Fibroblast of lung (primary cell): ENCODE measurements at places on chromosomes 12 and 14. TPM values are rescaled to one million over a fixed set of nuclear protein-coding genes. Genes with fewer than 3 reads are reported as not detected.

DNA sequence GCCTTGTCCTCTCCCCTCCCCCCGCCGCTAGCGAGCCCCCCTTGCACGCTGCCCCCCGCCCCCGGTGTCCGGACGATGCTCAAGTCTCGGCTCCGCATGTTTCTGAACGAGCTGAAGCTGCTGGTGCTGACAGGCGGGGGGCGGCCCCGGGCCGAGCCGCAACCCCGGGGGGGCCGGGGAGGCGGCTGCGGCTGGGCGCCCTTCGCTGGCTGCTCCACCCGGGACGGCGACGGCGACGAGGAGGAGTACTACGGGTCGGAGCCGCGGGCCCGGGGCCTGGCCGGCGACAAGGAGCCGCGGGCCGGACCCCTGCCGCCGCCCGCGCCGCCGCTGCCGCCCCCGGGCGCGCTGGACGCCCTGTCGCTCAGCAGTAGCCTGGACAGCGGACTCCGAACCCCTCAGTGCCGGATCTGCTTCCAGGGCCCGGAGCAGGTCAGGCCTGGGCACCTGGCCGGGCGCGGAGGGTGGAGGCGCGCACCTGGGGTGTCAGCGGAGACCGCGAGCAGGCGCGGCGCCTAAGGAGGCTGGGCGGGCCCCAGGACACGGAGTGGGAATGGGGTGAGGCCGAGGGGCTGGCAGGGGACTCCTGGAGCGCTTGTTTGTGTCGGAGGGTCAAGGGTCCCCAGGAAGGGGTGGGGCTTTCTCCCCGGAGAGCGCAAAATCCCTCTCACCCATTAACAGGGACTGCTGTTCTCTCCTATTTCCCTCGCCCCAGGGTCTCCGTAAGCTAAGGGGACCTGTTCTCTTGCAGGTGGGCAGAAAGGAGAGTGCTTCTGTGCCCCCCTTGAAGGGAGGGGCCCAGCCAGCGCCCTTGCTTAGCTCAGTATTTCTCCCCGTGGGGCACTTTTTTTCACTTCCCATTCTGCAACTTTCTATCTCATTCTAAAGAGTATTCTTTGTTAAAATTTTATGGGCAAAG is 810 bp downstream of the MARCHF9 start:
- H3K27ac ChIP-seq, result no peak overlapping the region
- peaks cover 4% of the 10 kb centered on the region for H3K4me1 ChIP-seq
- peaks cover 13% of the 10 kb centered on the region for H3K27me3 ChIP-seq
- H3K4me3 ChIP-seq, result peak overlapping the region; percentile 41
- DNase-seq, result no peak
- H3K36me3 ChIP-seq, result peaks cover 1% of the 10 kb centered on the region

The GDF3 gene
- polyA plus RNA-seq, result not detected in 2 replicates

- DNase-seq, result no peak
- H3K4me3 ChIP-seq, result no peak overlapping the region
- H3K27me3 ChIP-seq, result no peaks in the 10 kb centered on the region
- H3K27ac ChIP-seq, result no peak overlapping the region
These were observed 19.6 kb downstream of the EPS8 start for GRCh38 chr12:15769586-15769985.

- DNase-seq, result no peak
- H3K4me3 ChIP-seq, result no peak overlapping the region
- no peaks in the 10 kb centered on the region for H3K36me3 ChIP-seq
- H3K27ac ChIP-seq, result no peak overlapping the region
- H3K4me1 ChIP-seq, result peaks cover 3% of the 10 kb centered on the region
These were observed 7.0 kb downstream of the ERP27 start for GRCh38 chr12:14931359-14931758.

DNA sequence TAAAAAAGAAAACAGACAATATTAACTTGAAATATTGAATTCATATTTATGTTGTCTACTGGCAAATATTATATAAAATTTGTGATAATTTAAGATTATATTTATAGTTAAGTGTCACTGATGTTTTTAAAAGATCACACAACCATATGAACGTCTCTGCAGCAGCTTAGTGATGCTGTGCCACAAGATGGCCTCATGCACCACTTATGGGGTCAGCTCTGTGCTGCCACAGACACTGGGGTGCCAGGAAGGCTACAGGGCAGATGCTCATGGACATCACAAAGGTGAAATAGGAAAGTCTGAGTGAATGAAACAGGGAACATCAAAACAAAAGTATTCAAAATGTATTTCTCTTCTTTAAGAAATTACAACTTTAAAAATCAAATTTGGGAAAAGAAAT is 13.1 kb downstream of the ATXN3 start:
- H3K36me3 ChIP-seq, result no peaks in the 10 kb centered on the region
- no peak overlapping the region for H3K4me3 ChIP-seq
- H3K27ac ChIP-seq, result no peak overlapping the region
- H3K27me3 ChIP-seq, result no peaks in the 10 kb centered on the region
- DNase-seq, result no peak

The DIO3 gene
- not detected in 2 replicates for polyA plus RNA-seq

The SLC22A17 gene
- polyA plus RNA-seq, result 3.9 and 7.9 TPM in 2 replicates

DNA sequence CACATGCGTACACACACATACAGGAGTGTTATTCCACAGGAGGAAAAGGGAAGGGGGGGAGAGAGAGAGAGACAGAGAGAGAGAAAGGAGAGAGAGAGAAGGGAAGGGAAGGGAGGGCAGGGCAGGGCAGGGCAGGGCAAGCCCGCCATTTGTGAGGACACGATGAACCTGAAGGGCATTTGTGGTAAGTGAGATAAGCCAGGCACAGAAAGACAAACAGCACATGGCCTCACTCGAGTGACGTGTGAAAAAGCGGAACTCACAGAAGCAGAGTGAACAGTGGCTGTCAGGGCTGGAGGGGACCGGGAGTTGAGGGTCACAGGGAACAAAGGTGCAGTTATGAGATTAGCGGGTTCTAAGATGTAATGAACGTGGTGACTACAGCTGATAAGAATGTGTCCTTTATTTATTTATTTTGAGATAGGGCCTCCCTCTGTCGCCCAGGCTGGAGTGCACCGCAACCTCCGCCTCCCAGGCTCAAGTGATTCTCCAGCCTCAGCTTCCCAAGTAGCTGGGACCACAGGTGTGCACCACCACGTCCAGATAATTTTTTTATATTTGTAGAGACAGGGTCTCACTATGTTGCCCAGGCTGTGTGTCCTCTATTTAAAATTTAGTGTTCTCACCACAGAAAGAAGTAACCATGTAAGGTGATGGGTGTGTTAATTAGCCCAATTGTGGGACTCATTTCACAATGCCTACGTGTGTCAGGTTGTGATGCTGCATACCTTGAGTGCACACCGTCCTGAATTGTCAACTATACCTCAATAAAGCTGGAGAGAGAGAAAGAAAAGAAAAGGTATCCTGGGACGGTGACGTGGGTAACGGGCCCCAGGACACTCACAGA is 18.7 kb upstream of the FBRSL1 start:
- H3K27me3 ChIP-seq, result no peaks in the 10 kb centered on the region
- no peaks in the 10 kb centered on the region for H3K36me3 ChIP-seq
- no peaks in the 10 kb centered on the region for H3K4me1 ChIP-seq
- no peak overlapping the region for H3K4me3 ChIP-seq
- H3K27ac ChIP-seq, result no peak overlapping the region

- H3K27ac ChIP-seq, result no peak overlapping the region
- no peaks in the 10 kb centered on the region for H3K36me3 ChIP-seq
- H3K4me3 ChIP-seq, result no peak overlapping the region
- H3K4me1 ChIP-seq, result no peaks in the 10 kb centered on the region
These were observed 79.9 kb downstream of the BCL11B start for GRCh38 chr14:99192028-99192621.

GRCh38 chr12:89476232-89476631 is 48.4 kb downstream of the GALNT4 start:
- no peak overlapping the region for H3K4me3 ChIP-seq
- no peak overlapping the region for H3K27ac ChIP-seq
- H3K27me3 ChIP-seq, result no peaks in the 10 kb centered on the region
- peaks cover 2% of the 10 kb centered on the region for H3K4me1 ChIP-seq

The SLC38A4 gene
- polyA plus RNA-seq, result 2.8 and 5.5 TPM in 2 replicates

DNA sequence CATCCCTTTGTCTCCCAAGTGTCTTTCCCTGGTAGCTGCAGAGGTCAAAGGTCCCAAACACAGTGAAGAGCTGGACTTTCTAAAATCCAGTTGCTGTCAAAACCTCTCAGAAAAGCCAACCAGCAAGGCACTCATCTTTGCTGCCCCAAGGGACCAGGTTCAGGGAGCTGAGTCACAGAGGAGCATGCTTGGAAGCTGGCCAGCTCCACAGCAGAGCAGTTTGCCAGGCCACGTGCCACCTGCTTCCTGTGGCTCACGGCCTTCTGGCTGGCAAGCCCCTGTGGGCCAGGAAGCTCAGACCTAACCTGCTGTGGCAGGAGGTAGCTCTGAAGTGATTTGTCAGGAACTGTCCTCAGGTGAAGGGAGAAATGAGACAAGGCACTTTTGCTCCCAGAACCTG is 3.6 kb downstream of the ISCU start:
- H3K4me3 ChIP-seq, result no peak overlapping the region
- H3K4me1 ChIP-seq, result peaks cover 13% of the 10 kb centered on the region
- H3K27me3 ChIP-seq, result no peaks in the 10 kb centered on the region
- peaks cover 28% of the 10 kb centered on the region for H3K36me3 ChIP-seq
- peak; percentile 68 for DNase-seq
- peak overlapping the region; percentile 26 for H3K27ac ChIP-seq

GRCh38 chr12:72748971-72749370 is 476.8 kb downstream of the TRHDE start:
- H3K27ac ChIP-seq, result no peak overlapping the region
- no peaks in the 10 kb centered on the region for H3K27me3 ChIP-seq
- no peak overlapping the region for H3K4me3 ChIP-seq
- H3K36me3 ChIP-seq, result no peaks in the 10 kb centered on the region
- DNase-seq, result no peak
- no peaks in the 10 kb centered on the region for H3K4me1 ChIP-seq

The SLC41A2 gene
- 8.5 and 12.3 TPM in 2 replicates for polyA plus RNA-seq

DNA sequence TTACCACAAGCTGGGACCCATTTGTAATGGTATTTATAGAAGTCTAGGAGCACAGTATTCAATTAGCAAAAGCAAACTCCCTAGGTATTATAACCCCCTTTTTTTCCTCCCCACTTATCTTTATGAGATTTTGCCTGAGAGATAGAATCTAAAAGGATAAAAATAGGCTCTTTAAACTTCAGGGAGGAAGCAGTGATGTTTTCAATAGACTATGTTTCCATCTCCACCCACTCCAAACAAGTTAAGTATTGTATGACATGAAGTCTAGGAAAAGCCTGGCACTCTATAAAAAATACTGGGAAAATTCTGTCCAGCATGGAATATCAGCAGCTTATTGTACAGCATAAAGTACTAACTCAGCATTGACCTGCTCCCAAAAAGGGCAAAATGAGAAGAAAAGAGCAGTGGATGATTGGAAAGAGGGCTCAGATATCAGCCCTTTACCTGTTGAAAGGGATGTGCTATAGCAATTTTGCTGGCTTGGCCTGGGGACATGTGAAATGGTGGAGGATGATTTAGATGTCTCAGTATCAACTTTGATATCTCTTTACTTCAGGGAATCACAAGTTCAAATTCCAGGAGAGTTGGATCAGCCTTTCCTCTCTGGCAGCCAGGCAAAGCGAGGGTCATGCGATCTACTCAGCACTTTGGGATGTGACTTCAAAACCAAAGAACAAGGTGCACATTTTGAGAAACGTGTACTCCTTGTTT is 72.4 kb downstream of the IGF1 start:
- H3K27me3 ChIP-seq, result no peaks in the 10 kb centered on the region
- H3K4me3 ChIP-seq, result no peak overlapping the region
- no peak for DNase-seq

DNA sequence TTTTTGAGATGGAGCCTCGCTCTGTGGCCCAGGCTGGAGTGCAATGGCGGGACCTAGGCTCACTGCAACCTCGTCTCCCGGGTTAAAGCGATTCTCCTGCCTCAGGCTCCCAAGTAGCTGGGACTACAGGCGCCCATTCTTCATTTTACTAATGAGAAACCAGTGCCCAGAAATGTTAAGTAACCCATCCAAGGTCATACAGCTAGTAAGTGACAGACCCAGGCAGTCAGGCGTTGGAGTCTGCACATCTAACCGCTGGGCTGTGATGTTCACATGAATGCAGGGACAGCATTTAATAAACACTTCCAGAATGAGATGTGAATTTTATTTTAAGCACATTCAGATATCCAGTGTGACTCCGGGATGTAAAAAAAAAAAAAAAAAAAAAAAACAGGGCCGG is 1.3 kb upstream of the TRIP11 start:
- peaks cover 2% of the 10 kb centered on the region for H3K36me3 ChIP-seq
- H3K27me3 ChIP-seq, result no peaks in the 10 kb centered on the region
- H3K27ac ChIP-seq, result no peak overlapping the region
- H3K4me3 ChIP-seq, result peak overlapping the region; percentile 98
- DNase-seq, result no peak
- H3K4me1 ChIP-seq, result peaks cover 2% of the 10 kb centered on the region

GRCh38 chr12:30104971-30105370 is 321.2 kb upstream of the TMTC1 start:
- DNase-seq, result no peak
- no peaks in the 10 kb centered on the region for H3K36me3 ChIP-seq
- H3K27ac ChIP-seq, result no peak overlapping the region
- H3K27me3 ChIP-seq, result no peaks in the 10 kb centered on the region

DNA sequence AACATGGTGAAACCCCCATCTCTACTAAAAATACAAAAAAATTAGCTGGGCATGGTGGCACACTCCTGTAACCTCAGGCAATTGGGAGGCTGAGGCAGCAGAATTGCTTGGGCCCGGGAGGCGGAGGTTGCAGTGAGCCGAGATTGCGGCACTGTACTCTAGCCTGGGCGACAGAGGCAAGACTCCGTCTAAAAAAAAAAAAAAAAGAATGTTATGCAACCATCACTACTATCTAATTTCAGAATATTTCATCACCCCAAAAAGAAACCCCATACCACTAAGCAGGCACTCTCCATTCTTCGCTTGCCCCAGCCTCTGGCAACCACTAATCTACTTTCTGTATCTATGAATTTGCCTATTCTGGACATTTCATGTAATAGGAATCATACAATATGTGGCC is 68.8 kb upstream of the AMN start:
- no peak overlapping the region for H3K4me3 ChIP-seq
- no peak for DNase-seq
- peaks cover 4% of the 10 kb centered on the region for H3K4me1 ChIP-seq
- no peaks in the 10 kb centered on the region for H3K27me3 ChIP-seq
- no peaks in the 10 kb centered on the region for H3K36me3 ChIP-seq
- H3K27ac ChIP-seq, result no peak overlapping the region

DNA sequence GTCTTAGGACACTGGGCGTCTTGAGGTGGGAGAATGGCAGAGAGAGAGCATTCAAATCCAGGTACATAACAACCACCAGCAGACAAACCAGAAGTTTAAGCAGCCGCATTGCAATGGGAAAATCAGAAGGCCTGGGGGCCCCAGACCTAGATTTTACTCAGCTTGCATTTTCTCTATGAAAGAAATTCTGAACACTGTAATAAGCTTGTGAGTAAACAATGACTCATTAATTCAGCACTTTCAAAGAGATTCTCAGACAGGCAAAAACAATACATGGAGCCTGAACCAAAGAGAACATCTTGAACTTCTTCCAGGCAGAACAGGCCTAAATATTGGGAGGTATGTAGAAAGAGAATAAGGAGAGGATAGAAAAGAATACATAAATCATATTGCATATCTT is 69.8 kb upstream of the IFNG-AS1 start:
- peak; percentile 50 for DNase-seq
- no peak overlapping the region for H3K27ac ChIP-seq
- H3K4me3 ChIP-seq, result no peak overlapping the region
- no peaks in the 10 kb centered on the region for H3K27me3 ChIP-seq
- no peaks in the 10 kb centered on the region for H3K36me3 ChIP-seq
- H3K4me1 ChIP-seq, result no peaks in the 10 kb centered on the region

The GLRX5 gene
- 47.6 and 53.5 TPM in 2 replicates for polyA plus RNA-seq

The GPN3 gene
- 28.9 and 29.7 TPM in 2 replicates for polyA plus RNA-seq

The AKAP5 gene
- 0.19 and 0.30 TPM in 2 replicates for polyA plus RNA-seq
